ENCODE measurements at places on chromosomes 6 and 20. TPM values are rescaled to one million over a fixed set of nuclear protein-coding genes. Genes with fewer than 3 reads are reported as not detected.
A peak's percentile ranks its signal among the peaks of the same experiment; 100 is the strongest.

DNA sequence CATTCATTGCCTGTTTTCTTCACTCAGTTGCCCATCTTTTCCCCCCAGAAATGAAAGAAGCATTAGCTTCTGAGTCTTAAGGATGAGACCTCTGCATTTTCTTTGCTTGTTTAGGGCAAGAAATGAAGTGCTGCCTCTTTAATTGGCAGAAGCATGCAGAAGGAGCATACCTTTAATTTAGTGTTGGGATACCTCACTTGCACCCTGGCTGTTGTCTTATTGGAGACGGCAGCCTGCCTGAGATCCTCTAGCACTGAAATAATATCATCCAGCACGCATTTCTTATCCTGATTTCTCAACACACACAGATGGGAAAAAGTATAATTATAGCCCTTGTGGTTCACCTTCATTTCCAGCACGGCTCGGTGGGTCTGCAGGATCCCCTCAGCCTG lies 43.1 kb downstream of the PTCHD4 start:
- DNase-seq: no peak

GRCh38 chr6:139291813-139292619 lies at the start of gene TXLNB:
TXLNB (minus strand) TSS chr6:139291998; CDS start chr6:139288899, 3,099 bp downstream.
- DNase-seq: peak; percentile 22

GRCh38 chr6:42996513-42996912 lies 12.1 kb downstream of the PPP2R5D start:
- DNase-seq: no peak

DNA sequence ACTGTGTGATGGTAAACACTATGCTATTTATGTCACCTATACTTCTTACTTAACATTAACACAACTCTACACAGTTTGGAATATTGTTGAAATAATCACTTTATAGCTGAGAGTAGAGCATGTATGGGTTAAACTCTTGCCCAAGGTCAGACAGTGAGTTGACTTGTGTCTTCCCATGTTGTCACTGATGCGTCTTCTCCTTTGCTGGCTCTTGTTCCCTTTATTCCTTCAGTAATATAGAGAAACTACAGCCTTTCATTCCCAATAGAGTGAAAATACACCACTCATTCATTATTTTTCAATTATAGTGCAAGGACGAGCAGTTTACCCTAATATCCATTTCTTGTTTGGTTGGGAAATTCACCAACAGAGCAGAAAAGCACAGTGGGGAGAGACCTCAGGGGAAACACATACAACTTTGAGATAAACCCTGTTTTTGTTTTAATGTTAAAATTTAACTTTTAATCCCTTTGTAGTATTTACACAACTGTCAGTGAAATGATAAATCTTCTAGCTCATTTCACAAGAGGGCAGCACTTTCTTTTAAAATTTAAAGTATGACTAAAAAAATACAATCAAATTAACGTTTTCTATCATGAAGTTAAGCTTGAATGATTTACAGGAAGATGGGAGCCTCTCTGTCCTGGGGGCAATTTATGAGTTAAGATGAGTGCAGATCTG lies 363.0 kb downstream of the UTRN start:
- DNase-seq: no peak

GRCh38 chr20:13718171-13718570 lies 66.5 kb downstream of the ESF1 start:
- no peak for DNase-seq

- no peak for DNase-seq
These were observed 111.0 kb downstream of the ATG5 start for GRCh38 chr6:106214531-106214930.

- no peak for DNase-seq
These were observed 128.6 kb downstream of the RNF144B start for GRCh38 chr6:18515767-18516166.

- no peak for DNase-seq
These were observed 253.6 kb downstream of the THBS2 start for GRCh38 chr6:169000022-169000421.

DNA sequence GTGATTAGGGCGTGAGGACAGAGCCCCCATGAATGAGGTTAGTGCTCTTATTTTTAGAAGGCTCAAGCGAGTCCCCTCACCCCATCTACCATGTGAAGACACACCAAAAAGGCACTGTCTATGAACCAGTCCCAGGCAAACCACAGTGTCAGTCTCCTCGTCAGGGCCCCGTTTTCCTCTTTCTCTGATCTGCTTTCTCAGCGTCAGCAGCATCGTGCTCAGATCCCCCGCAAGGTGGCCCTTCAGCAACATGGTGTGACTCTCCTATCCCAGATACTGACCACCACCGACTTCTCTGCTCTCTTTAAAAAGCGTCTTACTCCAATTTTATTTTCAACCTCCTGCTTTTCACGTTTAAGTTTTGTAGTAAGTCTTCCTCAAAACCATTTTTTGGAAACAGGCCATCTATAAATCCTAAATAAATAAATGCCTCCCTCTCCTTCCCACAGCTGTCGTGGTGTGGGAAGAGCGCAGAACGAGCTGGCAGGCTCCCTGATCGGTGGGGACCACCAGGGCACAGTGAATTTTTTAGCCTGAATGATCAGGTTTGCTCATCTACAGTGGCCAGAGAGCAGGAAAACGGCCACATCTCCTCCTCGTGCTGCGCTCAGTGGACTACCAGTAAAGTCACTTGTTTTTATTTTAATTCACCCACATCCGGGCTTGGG lies 113.1 kb downstream of the BMP7 start:
- no peak for DNase-seq

- DNase-seq: no peak
These were observed 44.7 kb downstream of the EYA2 start for GRCh38 chr20:46939031-46939965.

GRCh38 chr6:102581378-102582124 lies 1188.0 kb downstream of the GRIK2 start:
- no peak for DNase-seq

GRCh38 chr20:3901028-3901705 lies 12.0 kb downstream of the PANK2 start:
- no peak for DNase-seq

- DNase-seq: no peak
These were observed 97.3 kb downstream of the RCAN2 start for GRCh38 chr6:46393940-46394337.

- DNase-seq: no peak
These were observed 37.3 kb downstream of the SRSF3 start for GRCh38 chr6:36631326-36632011.

- DNase-seq: peak; percentile 84
These were observed 10.8 kb downstream of the BACH2 start for GRCh38 chr6:90285611-90286381.

DNA sequence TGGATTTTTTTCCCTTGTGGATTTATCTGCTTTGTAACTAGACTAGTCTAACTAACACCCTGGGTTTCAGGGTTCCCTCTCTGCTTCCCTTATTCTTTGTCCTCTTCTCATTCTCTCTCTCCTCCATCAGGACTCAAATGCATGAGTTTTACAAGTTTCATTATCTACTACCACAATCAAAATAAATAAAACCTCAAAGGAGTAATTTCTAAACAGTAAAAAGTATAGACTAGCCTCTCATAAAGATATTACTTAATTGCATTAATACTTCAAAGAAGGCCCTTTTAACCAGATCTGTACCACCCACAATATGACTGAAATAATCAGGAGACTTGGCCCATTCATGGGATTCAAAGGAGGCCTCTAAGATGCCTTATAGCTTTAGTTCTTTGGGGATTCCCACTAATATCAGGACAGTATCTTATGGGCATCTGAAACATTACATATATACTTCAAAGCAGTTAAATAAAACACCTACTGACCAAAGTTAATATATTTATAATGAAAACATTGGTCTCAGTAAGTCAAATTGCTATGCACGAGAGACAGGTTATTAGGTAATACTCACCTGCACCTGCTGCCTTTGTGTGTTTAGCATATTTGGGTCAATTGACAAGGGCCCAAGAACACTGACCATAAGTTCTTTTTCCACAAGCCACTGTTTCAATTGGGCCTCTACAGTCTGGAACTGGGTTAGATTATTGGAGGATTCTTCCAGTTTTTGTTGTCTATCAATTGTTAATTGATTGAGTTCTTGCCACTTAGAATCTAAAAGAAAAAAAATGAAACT lies 85.7 kb downstream of the DST start:
- DNase-seq: no peak

DNA sequence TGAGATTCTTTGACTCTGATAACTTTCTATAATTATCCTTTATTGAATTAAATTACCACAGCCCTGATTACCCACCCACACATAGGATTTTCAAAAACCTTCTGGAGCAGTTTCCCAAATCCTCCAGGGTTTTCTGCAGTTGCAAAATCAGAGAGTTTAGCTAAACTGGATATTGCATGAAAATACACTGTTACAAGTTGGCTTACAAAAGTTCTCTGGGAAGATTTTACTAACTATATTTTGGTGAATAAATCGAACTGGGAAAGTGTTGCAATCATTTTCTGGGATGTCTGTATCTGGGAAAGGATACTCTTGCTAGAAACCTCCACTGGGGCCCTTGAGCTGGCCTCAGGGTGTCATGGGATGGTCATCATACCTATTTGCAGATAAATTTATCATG lies 97.6 kb upstream of the STMND1 start:
- no peak for DNase-seq

DNA sequence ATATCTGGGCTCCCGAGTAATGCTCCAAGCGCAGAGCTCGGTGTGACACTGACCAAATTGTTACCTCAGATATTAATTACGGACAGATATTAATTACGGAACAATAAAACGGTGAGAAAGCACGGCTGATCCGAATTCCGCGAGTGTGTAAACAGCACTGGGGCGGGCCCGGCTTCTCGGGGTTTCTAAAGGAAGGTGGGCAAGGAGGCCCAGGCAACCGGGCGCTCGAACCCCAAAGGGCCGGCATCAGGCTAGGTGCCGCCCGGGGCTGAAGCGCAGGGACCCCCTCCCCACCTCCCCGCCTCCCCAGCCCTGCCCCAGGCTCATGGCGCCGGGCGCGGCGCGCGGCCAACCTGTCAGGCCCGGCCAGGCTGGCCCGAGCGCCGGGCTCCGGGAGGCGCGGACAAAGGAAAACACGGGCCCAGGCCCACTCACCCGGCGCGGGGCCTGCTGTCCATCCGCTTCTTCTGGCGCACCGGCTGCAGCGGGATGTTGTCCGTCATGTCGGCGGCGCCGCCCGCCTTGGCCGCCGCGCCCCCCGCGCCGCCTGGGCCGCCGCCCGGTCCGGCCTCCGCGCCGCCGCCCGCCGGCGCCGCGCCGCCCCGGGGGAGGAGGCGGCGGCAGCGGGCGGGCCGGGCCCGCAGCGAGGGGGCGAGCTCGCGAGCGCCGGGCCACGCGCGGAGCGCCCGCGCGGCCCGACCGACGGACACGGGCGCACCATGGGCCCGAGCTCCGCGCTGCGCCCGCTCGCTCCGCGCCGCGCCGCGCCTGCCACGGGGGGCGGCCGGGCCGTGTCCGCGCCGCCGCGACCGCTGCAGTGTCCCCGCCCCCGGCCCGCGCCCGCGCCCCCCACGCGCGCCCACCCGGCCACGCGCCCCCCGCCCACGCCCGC lies at the start of gene ATP9A:
Gene ATP9A (minus strand): TSS at position 524 of the 892 bp plus-strand sequence. CDS start 21 bp downstream, at position 503.
- peak; percentile 47 for DNase-seq

- DNase-seq: no peak
These were observed 705.7 kb upstream of the SLC35B3 start for GRCh38 chr6:9140951-9141460.

DNA sequence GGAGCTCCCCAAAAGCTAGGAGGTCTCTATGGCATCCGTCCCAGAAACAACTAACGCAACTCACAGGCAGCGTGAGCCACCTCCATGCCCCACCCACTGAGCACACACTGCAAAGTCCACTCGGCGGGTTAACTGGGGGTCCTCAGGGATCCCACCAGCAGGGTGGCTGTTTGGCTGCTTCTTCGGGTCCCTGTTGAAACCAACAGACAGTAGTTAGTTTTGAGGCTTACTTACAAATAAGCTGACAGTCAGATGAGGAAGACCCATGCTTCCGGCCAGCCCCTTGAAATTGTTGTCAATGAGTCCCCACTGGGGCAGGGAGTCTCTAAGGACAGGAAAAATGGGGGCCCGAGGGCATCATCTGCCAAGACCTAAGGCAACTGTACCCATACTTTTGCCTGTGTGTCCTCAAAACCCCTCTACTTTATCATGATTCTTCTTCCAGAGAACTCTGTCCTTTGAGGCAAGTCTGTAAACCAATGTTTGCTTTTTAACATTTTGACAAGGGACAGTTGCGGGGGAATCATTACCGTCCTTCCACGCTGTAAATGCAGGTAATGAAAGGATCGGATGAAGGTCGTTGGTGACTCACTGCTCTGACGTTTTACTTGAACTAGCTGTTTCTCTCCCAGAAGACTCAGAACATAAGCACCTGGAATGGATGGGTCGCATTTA lies 2.2 kb upstream of the PCK1 start:
- DNase-seq: no peak

GRCh38 chr6:123189816-123190215 lies 193.8 kb downstream of the CLVS2 start:
- DNase-seq: no peak

DNA sequence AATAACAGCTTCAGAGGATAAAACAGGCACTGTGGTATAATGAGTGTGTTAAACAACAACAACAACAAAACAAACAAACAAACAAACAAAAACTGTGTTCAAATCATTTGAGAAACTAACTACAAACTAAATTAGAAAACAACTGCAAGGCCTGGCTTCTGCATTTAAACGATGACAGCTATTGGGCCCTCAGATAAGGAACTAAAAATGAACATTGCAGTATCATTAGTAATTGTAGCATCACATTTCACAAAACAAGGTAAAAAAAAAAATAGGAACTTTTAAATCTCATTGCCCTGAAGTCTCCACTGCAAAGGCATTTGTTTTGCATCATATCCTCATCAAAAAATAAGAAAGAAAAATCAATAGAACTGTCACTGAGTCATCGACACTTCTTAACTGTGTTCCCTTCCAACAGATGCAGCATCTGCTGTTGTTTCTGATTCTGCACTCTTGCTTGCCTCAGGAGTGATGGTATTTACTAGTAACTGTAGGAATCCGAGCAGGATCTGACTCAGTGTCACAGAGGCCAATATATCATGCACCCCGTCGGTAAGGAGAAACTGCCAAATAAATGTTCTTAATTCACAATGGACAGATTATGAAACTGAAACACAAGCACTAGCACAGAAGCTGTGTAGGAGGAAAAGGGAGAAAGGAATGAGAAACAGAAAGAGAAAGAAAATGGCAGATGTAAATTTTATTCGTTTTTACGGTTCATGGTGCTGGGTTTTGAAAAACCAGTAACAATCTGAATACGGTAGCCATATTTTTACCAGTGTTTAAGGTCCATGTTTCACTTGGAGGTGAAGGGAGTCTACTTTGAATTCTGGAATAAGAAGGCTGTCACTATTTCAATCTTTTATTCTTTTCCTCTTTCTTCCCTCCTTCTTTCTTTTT lies 365.7 kb upstream of the EPHA7 start:
- DNase-seq: no peak

GRCh38 chr6:25578538-25578937 lies 73.5 kb upstream of the SCGN start:
- no peak for DNase-seq

DEFB124 gene
- total RNA-seq: not detected

ANGPT4 gene
- 0.32 TPM for total RNA-seq

PRSS16 gene
- 5.4 TPM for total RNA-seq

SIM1 gene
- total RNA-seq: not detected

SLC22A2 gene
- 1.3 TPM for total RNA-seq

KIF25 gene
- total RNA-seq: 7.7 TPM

TP53INP2 gene
- total RNA-seq: 50.3 TPM

VGLL2 gene
- total RNA-seq: not detected

EPB41L1 gene
- total RNA-seq: 398 TPM

NHSL1 gene
- 17.8 TPM for total RNA-seq

MAD2L1BP gene
- total RNA-seq: 23.6 TPM

CTCFL gene
- not detected for total RNA-seq

CAGE1 gene
- not detected for total RNA-seq

All from dorsolateral prefrontal cortex (tissue), 122 donors.